Frontal cortex (tissue), 4 donors: ENCODE measurements at places on chromosomes 7 and 10. TPM values are rescaled to one million over a fixed set of nuclear protein-coding genes. Genes with fewer than 3 reads are reported as not detected.

GRCh38 chr10:52871191-52871843, 98.7 kb upstream of the MBL2 start:
- no peak for DNase-seq

DNA sequence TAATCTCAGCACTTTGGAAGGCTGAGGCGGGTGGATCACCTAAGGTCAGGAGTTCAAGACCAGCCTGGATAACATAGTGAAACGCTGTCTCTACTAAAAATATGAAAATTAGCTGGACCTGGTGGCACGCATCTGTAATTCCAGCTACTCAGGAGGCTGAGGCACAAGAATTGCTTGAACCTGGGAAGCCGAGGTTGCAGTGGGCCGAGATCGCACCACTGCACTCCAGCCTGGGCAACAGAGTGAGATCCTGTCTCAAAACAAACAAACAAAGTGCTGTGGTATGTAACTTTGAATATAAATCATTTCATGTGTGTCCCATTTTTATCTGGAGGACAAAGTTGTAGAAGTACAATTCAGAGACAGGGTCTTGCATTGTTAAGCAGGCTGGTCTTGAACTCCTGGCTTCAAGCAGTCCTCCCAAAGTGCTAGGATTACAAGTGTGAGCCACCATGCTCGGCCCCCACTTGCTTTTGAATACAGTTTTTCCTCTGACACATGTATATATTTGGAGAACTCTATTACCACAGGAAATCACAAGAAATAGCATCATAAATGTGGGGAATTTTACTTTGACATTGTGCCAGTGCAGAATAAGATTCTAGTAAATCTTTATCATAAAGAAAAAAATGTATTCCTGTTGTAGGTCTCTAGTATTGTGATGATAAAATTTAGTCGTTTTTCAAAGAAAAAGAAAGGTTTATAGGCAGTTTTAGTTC, 32.6 kb downstream of the PTPN12 start:
- no peak for DNase-seq

- DNase-seq = no peak
These were observed 328.1 kb downstream of the KCNMA1 start for GRCh38 chr10:77309509-77309908.

DNA sequence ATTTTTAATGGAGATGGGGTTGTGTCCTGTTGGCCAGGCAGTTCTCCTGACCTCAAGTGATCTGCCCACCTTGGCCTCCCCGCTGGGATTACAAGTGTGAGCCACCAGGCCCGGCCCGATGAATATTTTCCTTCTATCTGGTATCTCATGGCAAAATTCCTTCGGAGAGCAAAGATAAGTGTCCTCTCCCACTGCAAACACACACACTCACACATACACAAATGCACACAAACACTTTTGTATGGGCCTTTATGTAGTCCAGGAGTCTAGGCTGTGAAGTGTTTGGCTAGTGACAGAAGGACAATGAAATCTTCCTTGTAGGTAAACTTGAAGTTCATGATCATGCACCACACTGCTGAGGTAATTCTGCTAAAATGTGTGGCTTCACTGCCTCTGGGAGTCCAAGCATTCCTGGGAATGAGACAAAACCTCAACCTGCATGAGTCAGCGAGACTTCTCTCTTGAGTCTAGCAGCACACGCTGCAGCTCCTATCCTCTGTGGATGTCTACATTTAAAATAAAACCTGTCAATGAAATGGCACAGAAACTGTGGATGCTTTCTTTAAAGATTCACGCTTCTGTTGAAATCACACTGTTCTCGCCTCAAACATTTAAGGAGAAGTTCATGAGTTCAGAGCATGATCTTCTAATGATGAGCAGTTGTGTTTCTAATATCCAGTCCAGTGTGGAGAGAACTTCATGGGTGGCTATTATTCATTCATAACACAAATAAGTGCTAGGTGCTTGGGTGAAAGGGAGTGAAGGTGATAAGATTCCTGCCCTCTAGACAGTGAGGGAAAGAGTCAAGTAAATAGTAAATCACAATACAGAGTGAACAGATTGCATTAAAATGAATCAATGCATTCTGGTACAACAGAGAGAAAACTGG, 96.5 kb downstream of the NRP1 start:
- DNase-seq = no peak

The THSD7A gene
- 34.6 TPM for total RNA-seq

- no peak for DNase-seq
These were observed 1.6 kb downstream of the SUV39H2 start for GRCh38 chr10:14880229-14880628.

The PCLO gene
- 41.2 TPM for total RNA-seq

- no peak for DNase-seq
These were observed 48.8 kb upstream of the OPALIN start for GRCh38 chr10:96407560-96408069.

- no peak for DNase-seq
These were observed 619.0 kb upstream of the DPP6 start for GRCh38 chr7:153433223-153433622.
